ENCODE measurements at places on chromosomes 12 and 14.

- DNase-seq: no peak
Observed at GRCh38 chr14:86712176-86712575, 1182.2 kb downstream of the FLRT2 start.

GRCh38 chr12:111458546-111459172, 52.9 kb downstream of the SH2B3 start:
- DNase-seq: no peak

DNA sequence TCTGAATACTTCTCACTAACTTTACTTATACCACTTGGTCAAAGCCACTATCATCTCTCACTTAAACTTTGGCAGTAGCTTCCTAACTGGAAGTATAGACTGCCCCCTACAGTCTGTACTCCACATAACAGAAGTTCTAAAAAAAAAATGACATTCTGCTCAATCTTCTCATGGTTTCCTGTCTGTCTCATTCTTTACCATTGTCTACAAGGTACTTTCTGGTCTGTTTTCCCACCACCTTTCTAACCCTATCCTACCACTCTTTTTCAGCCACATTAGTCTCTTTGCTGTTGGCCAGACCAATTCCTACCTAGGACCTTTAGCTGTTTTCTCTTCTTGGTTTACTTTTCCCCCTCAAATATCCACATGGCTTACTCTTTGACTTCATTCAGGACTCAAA, 14.7 kb downstream of the CPSF6 start:
- no peak for DNase-seq

DNA sequence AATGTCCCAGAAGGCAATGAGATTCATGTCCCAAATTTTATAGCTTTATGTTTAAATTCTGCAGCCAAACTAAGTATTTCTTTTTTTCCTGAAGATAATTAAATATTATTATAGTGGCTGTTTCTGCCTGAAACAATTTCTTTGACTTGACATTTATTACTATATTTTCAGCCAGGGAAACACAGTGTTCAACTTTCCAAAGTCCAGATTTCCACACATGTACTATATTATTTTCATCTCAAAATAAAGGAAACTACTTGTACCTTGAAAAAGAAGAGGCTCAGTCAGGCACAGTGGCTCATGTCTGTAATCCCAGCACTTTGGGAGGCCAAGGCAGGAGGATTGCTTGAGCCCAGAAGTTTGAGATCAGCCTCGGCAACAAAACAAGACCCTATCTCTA, 77.8 kb upstream of the BTG1 start:
- DNase-seq: no peak

GRCh38 chr12:66137937-66138336, 7.4 kb upstream of the LLPH start:
- no peak for DNase-seq

GRCh38 chr14:93965287-93965821, 11.0 kb downstream of the ASB2 start:
- DNase-seq: no peak

GRCh38 chr14:102182936-102183619, 43.4 kb downstream of the WDR20 start:
- DNase-seq: no peak

- DNase-seq: no peak
Observed at GRCh38 chr12:89351489-89352241, 636 bp downstream of the DUSP6 start.

GRCh38 chr12:103928682-103929045, 1.5 kb upstream of the HSP90B1 start:
- peak; percentile 26 for DNase-seq

GRCh38 chr14:58077621-58078020, 74.4 kb downstream of the ARMH4 start:
- DNase-seq: no peak

GRCh38 chr14:72946491-72946890, 20.2 kb downstream of the DCAF4 start:
- no peak for DNase-seq

DNA sequence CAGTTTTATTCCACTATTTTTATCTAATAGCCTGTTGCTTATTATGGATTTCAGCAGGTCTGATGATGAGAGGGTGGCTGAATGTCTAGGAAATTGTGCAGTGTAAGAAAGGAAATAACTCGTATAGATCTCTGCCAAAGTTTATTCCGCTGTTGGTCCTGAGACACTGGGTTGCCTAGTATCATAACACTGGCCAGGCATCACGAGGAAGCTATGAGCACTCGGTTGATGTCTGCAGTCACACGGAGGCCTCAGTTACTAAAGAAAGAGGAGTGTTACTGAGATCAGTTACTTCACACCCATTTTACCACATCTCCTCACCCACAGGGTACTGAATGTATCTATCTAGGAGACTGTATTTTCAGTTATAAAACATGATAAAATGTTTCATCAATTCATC, 21.9 kb downstream of the BHLHE41 start:
- no peak for DNase-seq

DNA sequence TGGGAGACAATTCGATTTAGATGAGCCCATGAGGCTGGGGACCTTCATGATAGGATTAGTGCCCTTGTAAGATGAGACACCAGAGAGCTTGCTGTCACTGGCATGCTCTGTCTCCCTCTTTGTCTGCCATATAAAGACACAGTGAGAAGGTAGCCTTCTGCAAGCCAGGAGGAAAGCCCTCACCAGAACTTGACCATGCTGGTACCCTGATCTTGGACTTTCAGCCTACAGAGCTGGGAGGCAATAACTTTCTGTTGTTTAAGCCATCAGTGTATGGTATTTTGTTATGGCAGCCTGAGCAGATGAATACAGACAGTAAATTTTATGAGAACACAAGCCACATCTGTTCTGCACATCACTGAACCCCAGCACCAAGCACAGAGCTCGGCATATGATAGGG, 38.1 kb upstream of the RASSF3 start:
- no peak for DNase-seq
